PC-3 (cell line): ENCODE measurements at places on chromosomes 12 and 14.

- DNase-seq, result no peak
These were observed 11.3 kb upstream of the EDDM3A start for GRCh38 chr14:20734430-20734806.

DNA sequence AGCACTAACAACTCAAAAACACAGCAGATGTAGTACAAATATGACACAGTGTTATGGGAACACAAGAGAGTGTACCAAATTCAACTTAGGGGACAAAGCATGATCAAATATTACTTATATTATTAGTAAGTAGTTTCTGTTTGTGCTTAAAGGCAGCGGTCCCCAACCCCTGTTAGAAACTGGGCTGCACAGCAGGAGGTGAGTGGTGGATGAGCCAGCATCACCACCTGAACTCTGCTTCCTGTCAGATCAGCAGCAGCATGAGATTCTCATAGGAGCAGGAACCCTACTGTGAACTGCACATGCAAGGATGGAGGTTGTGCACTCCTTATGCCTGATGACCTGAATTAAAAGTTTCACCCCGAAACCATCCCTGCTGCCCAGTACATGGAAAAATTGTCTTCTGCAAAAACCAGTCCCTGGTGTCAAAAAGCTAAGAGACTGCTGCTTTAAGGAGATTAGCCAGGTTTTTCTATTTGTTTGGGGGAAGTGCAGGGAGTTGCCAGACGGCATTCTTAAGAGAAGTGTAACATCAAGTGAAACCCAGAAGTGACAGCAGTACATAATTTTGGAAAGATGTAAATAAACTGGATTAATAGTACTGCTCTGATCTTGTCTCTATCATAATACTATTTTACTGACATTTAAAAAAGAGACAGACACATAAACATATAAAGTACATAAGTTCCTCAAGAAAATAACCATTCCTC is 26.7 kb downstream of the GTF2A1 start:
- DNase-seq, result peak; percentile 57

DNA sequence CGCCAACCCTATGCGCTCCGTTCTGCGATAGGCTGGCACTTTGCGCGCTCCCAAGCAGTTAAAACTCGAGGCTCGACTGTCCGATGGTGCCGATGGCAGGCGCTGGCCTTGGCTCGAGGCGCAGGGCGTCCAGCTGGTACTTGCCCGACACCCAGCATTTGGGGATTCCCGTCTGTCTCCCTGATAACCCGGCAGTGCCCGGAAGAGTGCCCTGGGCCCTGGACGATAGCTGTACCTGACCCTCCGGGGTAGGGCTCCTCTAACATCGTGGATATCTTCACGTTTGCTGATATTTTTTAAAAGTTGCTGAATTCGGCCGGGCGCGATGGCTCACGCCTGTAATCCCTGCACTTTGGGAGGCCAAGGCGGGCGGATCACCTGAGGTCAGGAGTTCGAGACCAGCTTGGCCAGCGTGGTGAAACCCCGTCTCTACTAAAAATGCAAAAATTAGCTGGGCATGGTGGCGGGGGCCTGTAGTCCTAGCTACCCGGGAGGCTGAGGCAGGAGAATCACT is 908 bp upstream of the WIF1 start:
- DNase-seq, result no peak

DNA sequence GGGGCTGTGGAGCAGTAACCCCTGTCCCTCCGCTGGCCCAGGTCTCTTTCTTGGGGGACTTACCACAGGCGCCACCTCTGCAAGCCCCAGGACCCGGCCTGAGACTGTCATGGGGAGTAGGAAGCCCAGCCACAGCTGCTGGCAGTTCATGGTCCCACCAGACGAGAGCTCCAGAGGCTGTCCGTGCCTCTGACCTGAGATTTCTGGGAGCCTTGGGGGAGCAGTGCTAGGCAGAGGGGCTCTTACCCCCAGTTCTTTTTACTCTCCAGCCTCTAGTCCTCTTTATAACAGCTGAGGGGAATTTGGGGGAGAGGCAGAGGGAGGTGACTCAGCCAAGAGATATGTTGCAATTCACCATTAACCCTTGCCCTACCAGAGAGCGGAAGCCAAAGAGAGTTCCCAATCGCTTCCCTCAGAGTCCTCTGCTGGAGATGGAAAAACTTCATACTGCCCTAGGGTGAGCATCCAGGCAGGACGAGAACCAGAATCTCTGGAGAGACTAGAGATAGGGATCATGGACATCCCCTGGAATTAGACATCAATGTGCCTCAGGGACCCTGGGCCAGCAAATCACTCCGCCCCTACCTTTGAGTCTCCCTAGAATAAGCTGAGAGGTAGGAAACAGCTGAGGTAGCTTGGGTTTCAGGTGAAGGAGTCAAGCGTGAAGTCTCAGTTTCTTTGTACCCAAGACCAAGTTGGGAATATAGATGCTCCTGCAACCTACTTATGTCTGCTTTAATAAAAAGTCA is at the start of gene MMP19:
Gene MMP19, minus strand, starts transcription at position 256 of the 749 bp plus-strand sequence. Its CDS starts 106 bp downstream, at position 150.
- peak; percentile 55 for DNase-seq

GRCh38 chr12:27260746-27261145 is 16.7 kb downstream of the STK38L start:
- peak; percentile 40 for DNase-seq

GRCh38 chr12:100127766-100128511 is 14.7 kb downstream of the BLTP3B start:
- peak; percentile 14 for DNase-seq

DNA sequence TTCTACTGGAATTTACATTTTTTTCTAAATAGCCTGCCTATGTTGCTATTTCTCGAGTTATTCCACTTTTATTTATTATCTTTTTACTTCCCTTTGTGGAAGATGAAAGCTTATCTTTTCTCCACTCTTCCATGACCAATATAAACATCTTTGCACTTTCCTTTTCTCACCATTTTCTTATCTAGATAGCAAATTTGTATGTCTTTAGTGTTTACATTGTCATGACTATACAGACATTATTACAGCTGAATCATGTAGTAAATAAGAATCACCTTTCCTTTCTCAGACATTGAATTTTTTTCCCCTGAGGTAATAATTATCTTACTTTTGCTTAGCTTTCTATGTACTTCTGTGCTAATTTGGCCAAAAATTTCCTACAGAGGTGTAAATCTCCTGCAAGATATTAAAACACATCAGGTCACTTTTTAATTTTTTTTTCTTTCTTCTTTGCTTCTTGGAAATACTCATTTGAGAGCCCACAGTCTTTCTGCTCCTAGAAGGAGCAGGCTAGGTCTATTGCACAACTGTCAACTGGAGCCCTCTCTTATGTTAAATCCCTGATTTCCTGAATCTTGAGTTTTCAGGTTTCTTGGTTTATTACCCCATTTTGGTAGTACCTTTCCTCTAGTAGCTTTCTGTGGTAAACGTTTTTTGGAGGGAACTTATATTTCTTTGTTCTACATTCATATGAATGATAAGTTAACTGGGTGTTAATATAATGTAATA is 109.0 kb upstream of the ATP2B1 start:
- DNase-seq, result peak; percentile 74

- no peak for DNase-seq
These were observed 11.5 kb downstream of the PLEKHH1 start for GRCh38 chr14:67544590-67544989.

GRCh38 chr14:83071888-83072501 is 1538.3 kb upstream of the SEL1L start:
- DNase-seq, result peak; percentile 50

DNA sequence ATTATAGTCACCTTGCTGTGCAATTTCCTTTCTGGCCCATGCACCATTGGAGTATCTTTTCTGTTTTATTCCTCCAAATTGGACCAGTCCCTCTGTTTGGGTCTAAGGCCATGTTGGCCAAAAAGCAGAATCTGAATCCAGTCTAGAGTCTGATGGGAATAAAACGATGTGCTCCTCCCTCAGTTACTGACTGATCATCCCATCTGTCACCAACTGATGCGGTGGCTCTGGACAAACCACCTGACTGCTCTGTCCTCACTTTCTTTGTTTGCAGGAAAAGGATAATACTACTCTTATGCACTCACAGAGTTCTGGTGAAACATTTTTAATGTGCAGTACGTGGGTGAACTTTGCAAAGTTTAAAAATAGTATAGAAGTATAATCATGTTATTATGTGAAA is 120.2 kb upstream of the HIF1A start:
- DNase-seq, result no peak

DNA sequence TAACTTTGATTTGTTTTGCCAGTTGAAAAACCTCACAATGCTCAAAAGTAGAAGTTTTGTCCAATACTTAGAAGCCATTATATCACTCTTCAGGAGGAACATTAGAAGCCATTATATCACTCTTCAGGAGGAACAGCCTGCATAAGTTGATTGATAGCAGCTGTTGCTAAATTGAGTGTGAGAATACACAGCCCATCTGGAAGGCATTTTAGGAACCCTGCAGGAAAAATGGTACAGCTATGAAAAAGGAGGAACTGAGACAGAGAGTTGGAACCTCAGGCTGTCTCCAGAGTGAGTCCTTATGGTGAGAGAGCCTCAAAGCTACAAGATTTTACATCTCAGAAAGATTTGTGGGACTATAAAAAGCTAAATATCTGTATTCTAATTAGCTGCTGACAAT is 207.0 kb downstream of the MYRFL start:
- no peak for DNase-seq

DNA sequence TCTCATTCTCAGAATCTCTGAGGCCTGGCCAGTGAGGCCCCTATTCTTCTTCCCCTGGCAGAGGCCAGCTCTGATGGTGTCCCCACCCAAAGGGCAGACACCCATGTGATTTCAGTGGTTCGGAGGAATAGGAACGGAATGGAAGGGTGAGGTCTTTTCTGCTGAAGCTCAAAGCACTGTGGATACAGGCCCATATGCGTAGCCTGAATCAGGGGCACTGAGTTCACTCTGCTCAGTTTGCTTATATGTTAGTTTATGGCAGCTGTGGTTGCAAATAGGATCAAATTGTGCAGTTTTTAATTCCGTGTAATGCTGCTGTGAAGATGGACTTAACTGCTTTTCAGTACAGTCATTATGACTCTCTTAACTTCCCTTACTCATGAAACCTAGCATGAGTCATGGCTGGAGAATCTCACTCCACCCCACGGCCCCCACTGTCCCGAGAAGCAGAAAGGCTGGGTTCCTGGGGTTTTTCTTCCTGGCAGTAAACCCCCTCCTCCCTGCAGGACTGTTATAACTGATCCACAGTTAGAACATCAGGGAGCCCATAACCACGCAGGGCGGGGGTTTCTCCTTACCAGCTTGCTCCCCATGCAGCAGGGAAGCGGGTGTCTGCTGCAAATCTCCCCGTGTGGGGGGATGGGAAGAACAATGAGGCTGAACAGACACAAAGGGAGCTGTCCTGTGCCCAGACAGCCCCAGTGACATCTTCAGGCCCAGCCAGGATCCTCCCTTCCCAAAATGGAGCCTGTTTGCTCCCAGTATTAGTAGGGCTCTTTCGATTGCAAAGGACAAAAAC is 122.7 kb downstream of the SLC38A6 start:
- peak; percentile 99 for DNase-seq

- no peak for DNase-seq
These were observed 72.2 kb downstream of the TGFB3 start for GRCh38 chr14:75909630-75910029.

DNA sequence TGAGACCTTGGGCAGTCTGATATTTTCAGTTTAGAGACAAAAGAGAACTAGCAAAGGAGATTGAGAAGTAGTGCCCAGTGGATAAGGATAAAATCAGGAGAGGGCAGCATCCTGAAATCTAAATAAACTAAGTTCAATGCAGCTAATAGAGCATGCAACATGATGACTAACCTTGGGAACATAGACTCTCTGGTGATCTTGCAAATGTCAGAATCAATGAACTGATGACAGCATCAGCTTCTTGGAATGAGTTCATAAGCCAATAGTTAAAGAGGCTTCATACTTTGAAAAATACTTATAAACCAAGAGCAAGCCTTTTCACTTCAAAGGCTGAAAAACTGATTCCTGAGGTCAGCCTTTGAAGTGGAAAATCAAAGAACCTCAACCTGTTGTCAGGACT is 8.2 kb downstream of the TAS2R19 start:
- DNase-seq, result no peak

DNA sequence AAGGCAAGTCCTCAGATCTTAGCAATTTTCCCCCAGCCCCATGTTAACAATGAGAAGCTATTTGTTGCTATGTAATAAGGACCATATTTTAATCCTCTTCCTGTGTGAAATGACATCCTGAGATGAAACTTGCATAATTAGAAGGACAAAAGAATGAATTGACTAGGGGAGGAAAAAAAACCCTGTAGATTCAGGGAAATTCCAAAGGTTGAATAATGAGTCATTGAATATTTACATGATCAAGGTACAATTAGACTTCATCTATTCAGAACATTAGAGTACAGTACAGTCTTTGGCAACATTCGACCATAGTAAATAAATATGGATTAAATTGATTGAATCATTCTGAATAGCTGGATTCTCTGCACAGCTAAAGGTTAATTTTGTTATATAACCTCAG is 9.4 kb downstream of the MYBPC1 start:
- peak; percentile 42 for DNase-seq

- DNase-seq, result peak; percentile 23
These were observed 188.9 kb upstream of the BTG1 start for GRCh38 chr12:92334552-92334951.

GRCh38 chr14:101878822-101879528 is 85.4 kb upstream of the DYNC1H1 start:
- no peak for DNase-seq

- no peak for DNase-seq
These were observed 29.2 kb downstream of the TMEM120B start for GRCh38 chr12:121741743-121742142.

DNA sequence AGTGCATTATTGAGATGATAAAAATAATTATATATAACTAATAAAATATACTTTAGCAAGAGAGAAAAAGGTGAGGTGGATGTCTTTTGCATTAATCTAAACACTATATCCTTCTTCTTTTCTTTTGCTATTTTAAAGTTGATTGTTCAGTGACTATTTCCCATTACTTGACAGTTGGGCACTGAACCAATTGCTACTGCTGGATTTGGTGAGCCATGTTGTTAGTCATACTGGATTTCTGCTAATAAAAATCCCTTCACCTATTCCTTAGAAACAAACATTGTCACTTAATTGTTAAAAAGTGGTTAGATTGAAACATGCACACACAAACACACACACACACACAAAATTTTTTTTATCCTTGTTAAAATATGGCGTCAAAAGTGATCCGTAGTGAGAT is 251.6 kb upstream of the ALG10 start:
- peak; percentile 62 for DNase-seq

GRCh38 chr12:1634590-1635191 is 5.7 kb downstream of the WNT5B start:
- peak; percentile 78 for DNase-seq

DNA sequence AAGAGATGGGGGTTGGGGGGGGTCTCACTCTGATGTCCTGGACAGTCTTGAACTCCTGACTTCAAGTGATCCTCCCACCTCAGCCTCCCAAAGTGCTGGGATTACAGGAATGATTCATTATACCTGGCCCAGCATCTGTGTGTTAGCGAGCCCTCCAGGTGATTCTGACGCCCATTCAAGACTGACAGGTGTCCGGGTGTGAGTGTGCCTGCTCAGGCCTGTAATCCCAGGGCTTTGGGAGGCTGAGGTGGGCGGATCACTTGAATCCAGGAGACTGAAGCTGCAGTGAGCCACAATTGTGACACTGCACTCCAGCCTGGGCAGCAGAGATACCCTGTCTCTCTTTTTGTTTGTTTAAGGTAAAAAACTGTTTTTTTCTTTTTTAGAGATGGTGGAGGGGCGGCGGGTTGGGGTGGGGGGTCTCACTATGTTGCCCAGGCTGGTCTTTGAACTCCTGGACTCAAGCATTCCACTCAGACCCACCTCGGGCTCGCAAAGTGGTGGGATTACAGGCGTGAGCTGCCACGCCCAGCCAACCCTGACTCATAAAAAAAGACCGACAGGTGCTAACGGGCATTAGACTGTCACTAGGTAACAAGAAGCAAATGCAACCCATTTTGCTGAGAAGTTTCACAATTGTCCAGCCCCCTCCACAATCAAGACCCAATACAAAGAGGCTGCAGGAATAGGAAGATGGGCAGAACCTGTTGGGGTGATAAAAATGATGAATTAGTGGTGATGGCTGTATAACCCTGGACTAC is 4.7 kb downstream of the VSIG10 start:
- no peak for DNase-seq
